Stimulated activated CD8-positive, alpha-beta memory T cell treated with anti-CD3 and anti-CD28 coated beads, Interleukin-4, amount 100 ng/mL, for 1 hour (primary cell): ENCODE measurements at places on chromosomes 3 and 15.

DNA sequence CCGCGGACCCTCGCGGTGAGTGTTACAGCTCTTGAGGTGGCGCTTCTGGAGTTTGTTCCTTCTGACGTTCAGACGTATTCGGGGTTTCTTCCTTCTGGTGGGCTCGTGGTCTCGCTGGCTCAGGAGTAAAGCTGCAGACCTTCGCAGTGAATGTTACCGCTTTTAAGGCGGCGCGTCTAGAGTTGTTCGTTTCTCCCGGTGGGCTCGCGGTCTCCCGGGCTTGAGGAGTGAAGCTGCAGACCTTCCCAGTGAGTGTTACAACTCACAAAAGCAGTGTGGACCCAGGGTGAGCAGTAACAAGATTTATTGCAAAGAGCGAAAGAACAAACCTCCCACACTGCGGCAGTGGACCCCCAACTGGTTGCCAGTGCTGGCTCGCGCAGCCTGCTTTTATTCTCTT lies 177.1 kb downstream of the UACA start:
- no peak for DNase-seq

DNA sequence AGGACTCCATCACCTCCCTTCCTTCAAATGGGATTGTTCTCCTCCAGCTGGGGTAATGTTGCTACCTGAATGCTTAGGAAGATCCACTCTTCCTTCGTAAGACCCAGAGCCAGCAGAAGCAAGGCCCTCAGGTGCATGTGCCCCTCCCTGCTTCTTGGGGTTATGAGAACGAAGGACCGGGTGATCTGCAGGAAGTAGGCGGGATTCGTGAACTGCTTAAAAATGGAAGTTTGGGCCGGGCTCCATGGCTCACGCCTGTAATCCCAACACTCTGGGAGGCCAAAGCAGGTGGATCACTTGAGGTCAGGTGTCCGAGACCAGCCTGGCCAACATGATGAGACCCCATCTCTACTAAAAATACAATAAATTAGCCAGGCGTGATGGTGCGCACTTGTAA lies 8.0 kb downstream of the TLR9 start:
- no peak for DNase-seq

DNA sequence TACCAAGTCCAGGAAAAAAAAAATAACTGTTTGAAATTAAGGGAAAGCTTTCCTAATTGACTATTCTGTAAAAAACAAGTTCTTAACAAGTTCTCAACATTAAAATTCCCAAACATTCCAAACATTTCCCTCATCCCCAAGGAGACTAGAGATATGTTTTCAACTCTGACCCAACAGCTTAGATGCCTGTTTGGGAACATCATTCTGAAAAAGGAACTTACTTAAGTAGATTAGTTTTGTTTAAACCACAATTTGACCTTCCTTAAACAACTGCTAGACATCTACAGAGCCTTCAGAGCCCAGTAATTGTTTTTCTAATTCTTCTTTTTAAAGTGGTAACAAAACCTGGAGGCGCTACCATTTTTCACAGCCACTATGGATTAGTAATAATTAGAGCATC lies 12.8 kb downstream of the UBR1 start:
- DNase-seq: no peak

DNA sequence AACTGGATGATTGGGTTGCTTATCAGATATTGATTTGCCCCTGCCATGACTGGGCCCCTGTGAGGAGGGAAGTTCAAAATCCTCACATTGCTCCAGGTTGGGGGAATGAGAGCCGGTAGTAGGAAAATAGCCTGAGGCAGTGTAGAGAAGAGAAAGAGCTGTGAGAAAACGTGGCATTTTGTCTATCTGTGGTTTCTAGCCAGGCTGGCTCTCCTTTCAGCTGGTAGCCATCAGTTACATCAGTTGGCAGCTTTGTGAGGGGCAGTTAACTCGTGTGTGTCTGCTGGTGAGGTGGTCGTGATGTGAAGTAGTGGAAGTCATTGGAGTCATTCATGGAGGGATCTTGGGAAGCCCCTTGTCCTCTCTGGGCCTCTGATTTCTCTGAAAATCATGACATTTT lies 5.2 kb downstream of the ESYT3 start:
- DNase-seq: no peak

GRCh38 chr3:192831801-192832347 lies 85.8 kb downstream of the MB21D2 start:
- DNase-seq: no peak

DNA sequence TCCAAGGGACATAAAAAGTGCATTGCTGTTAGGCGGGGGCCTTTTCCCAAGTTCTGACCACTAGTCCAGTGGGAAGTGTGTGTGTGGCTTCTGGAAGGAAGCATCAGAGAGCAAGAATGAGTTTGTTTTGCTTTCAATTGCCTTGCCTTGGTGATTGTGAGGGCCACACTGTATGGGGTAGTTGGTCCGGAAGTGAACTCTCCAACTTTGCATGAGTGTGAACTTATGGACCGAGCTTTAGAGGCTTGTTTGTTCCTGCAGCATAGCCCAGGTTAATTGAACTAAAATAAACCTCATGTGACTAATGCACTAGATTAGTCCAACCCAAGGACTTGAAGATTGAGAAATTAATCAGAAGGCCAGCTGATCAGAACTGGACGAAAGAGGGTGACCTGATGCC lies 171.7 kb downstream of the NR2F2 start:
- no peak for DNase-seq

GRCh38 chr3:94996743-94997142 lies 933.9 kb downstream of the NSUN3 start:
- no peak for DNase-seq
